ENCODE measurements at places on chromosomes 6 and 20. TPM values are rescaled to one million over a fixed set of nuclear protein-coding genes. Genes with fewer than 3 reads are reported as not detected.

Gene OR2J2
- polyA plus RNA-seq = not detected

Gene MEI4
- polyA plus RNA-seq = 0.04 TPM

Gene PRR18
- polyA plus RNA-seq = not detected

Gene PGC
- polyA plus RNA-seq = not detected

Gene RSPH9
- polyA plus RNA-seq = 1.2 TPM

Gene HTR1B
- polyA plus RNA-seq = not detected

Gene FOXS1
- polyA plus RNA-seq = not detected

Gene FNDC11
- polyA plus RNA-seq = 0.15 TPM

Gene LY6G6F
- polyA plus RNA-seq = not detected

Gene HAO1
- polyA plus RNA-seq = not detected

Gene CABLES2
- 0.82 TPM for polyA plus RNA-seq

Gene LRRC1
- 3.6 TPM for polyA plus RNA-seq

Gene BMP2
- polyA plus RNA-seq = 0.33 TPM

Gene BTN2A1
- 18.4 TPM for polyA plus RNA-seq

Gene LST1
- not detected for polyA plus RNA-seq

Gene DNAH8
- not detected for polyA plus RNA-seq

Gene C6orf132
- polyA plus RNA-seq = 2.8 TPM

Gene NOP56
- 139 TPM for polyA plus RNA-seq

Gene FAM83B
- polyA plus RNA-seq = not detected

Gene SLC22A1
- polyA plus RNA-seq = not detected

Gene LTB
- not detected for polyA plus RNA-seq

Gene ZNF217
- polyA plus RNA-seq = 8.9 TPM

Gene ALDH5A1
- polyA plus RNA-seq = 1.0 TPM

Gene RIPOR3
- polyA plus RNA-seq = 0.49 TPM

Gene LKAAEAR1
- 0.59 TPM for polyA plus RNA-seq

Gene GABRR1
- not detected for polyA plus RNA-seq

Gene RHAG
- not detected for polyA plus RNA-seq

Gene CBLN4
- not detected for polyA plus RNA-seq

Gene TPD52L1
- 12.3 TPM for polyA plus RNA-seq

Gene NKAPL
- polyA plus RNA-seq = 3.5 TPM

Gene SIRPB1
- not detected for polyA plus RNA-seq

Gene NRSN1
- polyA plus RNA-seq = not detected

Gene SLC22A7
- polyA plus RNA-seq = not detected

Gene VGLL2
- polyA plus RNA-seq = not detected

Gene FRK
- polyA plus RNA-seq = 0.06 TPM

Gene TFAP2A
- polyA plus RNA-seq = 8.4 TPM

Gene EDEM2
- 31.9 TPM for polyA plus RNA-seq

Gene ZBTB12
- polyA plus RNA-seq = not detected

Gene CYP21A2
- polyA plus RNA-seq = not detected

Gene POPDC3
- 48.6 TPM for polyA plus RNA-seq

Gene MAP7
- polyA plus RNA-seq = 0.79 TPM

Gene CST5
- not detected for polyA plus RNA-seq

Gene RFX6
- not detected for polyA plus RNA-seq

Gene SLC32A1
- not detected for polyA plus RNA-seq

Gene METTL24
- polyA plus RNA-seq = not detected

Gene OXT
- polyA plus RNA-seq = 0.70 TPM

Gene SLC22A23
- 2.4 TPM for polyA plus RNA-seq

Gene GSTA2
- polyA plus RNA-seq = not detected

Gene SLC2A4RG
- polyA plus RNA-seq = 22.7 TPM

Gene HLA-DMB
- not detected for polyA plus RNA-seq

Gene STX11
- polyA plus RNA-seq = 1.9 TPM

Gene PXDC1
- polyA plus RNA-seq = 135 TPM

Gene SMLR1
- polyA plus RNA-seq = not detected

Data from GM23248 (cell line).